Activated CD8-positive, alpha-beta memory T cell treated with anti-CD3 and anti-CD28 coated beads for 1 hour (primary cell): ENCODE measurements at places on chromosomes 5 and 9.

DNA sequence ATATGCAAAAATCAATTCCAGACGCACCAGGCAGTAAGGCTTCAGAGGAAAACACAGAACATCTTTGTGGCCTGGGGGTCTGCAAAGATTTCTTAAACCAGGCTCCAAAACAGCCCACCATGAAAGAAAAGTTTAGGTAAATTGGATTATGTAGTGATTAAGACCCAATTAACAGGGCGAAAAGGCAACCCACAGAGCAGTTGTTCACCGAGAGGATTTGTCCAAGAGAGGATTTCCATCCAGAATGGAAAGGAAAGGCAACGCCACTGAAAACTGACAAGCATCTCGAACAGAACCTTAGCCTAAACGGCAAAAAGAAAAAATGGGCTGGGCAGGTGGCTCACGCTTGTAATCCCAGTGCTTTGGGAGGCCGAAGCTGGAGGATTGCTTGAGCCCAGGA lies 37.4 kb downstream of the GLT6D1 start:
- DNase-seq: no peak

- no peak for DNase-seq
These were observed 8.6 kb downstream of the ECSCR start for GRCh38 chr5:139453683-139454567.

DNA sequence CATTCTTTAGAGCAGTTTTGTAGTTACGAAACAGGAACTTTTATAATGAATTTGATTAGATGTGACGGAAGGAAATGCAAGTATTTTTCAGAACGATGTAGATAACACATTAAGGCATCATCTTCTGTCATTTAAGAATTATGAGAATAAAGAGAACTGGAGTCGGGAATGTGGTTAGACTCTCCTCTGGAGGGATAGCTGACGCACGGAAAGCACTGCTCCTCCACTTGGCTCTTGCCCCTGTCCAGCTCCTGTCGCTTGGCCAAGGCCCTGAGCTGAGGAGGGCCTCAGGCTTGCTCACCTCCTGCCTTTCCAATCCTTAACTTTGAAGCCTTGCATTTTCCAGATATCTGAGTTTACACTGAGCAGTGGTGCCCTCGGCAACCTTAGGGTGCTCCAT lies 60.5 kb downstream of the MAP1B start:
- DNase-seq: no peak

GRCh38 chr5:115977096-115977495 lies 14.8 kb downstream of the LVRN start:
- DNase-seq: no peak

- DNase-seq: no peak
These were observed 70.1 kb downstream of the PCSK5 start for GRCh38 chr9:75960551-75960950.

GRCh38 chr5:79795764-79796398 lies 106.2 kb downstream of the CMYA5 start:
- DNase-seq: no peak

GRCh38 chr5:97452646-97453045 lies 269.6 kb upstream of the RIOK2 start:
- DNase-seq: no peak

DNA sequence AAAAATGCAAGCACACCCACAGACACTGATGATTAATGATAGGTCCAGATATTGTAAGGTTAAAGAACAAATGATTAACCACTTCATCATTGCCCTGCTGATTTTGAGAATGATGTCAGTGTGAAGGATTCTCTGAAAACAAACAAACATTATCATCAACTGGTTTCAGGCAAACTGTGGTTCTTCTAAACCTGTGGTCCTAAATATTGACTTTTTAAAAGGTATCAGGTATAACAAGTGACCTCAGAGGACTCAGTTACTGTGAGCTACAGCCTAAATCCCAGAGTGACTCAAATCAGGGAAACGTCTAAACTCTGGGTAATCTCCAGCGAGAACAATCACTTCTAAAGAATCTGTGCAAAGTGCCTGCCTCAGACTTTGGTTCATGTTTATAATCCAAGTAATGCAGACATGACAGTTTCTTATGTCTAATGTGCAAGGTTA lies 172.3 kb upstream of the CDH6 start:
- DNase-seq: no peak

DNA sequence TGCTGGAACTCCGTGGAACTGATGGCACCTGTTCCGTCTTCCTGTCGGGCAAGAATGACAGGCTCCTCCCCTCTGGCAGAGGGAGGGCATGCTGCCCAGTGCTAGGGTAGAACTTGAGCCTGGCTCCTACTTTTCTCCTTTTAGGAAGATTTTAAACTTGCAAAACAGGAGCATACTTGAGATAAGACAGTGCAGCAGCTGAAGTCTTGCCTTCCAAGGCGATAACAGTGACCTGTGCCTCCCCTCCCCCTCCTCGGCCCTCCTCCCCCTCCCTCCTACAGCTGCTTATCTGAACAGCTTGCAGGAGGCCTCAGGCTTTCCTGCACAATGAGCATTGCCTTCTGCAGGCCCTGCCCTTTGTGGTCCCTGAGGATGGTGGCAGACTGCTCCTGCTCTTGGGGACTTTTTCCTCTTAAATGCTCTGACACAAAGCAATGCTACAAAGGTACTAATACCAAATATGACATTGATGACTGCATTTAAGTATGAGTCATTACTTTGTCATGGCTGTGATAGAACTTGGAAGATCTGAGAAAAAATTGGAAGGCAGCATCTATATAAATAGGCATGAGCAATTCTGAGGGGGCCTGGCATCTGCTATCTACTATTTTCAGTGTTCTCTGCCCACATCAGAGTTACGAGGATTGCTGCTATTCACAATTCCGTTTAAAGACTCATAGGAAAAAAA lies 2.0 kb downstream of the GADD45G start:
- DNase-seq: no peak

DNA sequence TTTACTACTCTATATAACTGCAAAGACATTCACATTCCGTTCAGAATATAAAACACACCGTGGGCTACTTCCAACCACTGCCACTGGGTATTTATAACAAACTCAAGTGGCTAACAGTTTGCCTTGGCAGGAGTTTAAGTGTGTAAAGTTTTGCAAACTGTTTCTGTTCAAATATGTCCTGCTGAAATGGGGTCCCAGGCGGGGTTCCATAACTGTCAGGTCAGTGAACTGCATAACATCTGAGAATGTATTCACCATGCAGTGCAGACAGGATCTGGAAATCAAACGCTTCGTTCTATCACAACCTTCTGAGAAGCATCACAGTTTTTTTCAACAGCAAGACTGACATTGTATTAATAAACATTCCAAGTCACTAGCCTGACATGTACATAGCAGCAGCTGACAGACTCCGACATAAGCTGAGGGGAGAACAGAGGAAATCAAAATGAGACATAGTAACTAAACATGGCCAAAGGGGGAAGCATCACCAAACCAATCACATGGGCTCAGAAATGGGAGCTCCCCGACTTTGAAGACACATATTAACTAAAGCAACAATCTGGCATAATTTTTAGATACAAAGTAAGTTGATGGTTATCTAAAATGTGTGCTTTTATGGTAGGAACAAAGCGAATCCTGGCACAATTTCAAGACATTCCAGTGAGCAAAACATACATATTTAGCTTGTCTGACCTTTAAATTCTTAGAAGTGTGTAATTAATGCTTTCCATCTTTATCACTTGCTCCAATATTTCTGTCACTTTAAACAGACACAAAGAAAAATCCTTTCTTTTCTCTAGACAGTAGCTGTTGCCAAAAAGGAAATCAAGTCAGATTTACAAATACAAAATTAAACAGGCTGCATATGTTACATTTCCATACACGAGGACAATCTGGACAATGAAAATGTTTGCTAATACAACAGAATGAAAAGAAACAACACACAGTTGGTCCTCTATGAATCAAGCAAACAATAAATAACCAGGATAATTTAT lies 156.8 kb downstream of the MAPKAP1 start:
- DNase-seq: no peak

DNA sequence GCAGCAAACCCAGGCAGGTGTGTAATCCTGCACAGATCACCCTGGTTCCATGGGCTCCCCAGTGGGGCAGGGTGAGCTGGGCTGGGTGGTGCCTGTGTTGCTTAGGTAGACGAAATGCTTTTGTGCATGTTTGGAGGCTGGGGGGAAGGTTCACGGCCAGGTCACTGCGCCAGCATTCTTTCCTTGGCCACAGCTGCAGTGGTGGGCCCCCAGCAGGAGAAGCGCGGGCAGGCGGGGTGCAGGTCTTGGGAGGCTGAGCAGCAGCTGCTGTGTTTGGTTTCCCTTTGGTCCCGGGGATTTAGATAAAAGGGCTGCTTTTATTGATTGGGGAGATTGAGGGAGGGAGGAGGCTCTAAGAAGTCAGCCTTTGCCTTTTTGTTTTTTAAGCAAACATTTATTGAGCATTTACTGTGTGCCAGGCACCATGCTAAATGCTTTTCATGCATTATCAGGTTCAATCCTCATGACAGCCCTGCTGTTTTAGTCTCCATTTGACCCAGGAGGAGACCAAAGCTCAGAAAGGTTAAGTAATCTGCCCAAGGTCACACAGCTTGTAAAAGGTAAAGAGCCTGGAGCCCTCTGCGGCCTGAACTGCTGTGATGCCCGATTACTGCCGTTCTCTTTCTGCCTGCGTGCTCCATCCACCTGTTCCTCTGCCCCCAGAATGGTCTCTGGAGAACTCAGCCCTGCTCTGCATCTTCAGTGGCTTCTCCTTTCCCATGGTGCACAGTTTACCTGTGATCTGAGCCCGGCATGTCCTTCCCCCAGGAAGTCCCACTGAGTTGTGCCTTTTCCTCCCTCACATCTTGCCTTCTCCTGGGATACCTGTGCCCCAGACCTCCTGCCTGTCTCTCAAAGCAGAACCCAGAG lies 94.4 kb downstream of the MACROH2A1 start:
- no peak for DNase-seq

DNA sequence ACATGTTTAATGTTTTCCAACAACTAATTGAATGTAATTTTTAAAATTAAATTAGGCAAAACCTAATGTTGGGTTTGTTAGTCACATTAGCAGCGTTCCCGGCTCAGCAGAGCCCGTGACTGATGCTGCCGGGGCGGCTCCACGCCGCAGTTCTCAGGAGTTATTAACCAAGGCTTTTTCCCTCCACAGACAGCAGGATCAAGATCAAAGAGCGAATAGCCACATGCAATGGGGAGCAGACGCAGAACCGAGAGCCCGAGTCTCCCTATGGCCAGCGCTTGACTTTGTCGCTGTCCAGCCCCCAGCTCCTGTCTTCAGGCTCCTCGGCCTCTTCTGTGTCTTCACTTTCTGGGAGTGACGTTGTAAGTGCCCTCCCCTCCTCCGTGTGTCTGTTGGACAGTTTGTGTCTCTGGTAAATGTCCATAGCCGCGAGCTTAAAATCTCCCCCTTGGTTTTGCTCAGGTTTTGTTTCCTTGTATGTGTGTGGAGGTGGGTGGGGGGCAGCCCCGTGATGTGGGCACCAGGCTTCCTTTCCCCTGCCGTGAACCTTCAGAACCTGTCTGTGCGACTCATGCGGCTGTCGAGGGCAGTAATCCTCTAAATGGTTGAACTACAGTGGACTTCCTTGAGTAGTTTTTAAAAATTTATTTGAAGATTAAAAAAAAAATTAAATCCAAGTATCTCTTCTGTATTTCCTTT lies 37.1 kb downstream of the TENT4A start:
- no peak for DNase-seq

DNA sequence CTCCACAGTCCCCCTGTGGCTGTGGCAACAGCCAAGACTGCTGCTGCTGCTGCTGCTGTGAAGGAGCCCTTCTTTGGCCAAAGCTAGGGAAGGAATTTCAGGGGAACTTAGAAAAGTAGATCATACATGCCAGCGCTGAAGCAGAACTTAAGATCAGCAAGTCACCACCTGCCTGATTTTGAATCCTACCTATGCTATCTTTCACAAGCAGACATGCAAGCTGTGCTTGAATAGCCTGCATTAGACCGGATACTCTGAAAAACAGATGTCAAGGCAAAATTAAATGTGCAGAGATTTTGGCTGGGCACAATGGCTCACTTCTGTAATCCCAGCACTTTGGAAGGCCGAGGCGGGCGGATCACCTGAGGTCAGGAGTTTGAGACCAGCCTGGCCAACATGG lies 99.3 kb upstream of the ZNF366 start:
- no peak for DNase-seq

DNA sequence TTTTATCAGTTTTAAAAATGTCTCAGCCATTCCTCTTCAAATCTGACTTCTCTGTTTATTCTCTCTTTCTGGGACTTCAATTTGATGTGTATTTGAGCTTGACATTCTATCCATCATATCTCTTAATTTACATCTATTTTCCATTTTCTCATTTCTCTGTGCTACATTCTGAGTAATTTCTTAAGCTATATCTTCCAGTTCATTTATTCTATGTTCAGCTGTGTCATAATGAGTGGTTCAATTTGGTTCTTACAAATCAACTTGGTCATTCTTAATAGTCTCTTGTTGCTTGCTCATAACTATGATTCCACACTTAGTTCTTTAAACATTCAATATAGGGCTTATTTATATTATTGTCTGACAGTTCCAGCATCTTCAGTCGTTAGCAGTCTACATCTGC lies 16.9 kb downstream of the CKMT2 start:
- DNase-seq: no peak

- no peak for DNase-seq
These were observed 42.4 kb downstream of the RHOBTB3 start for GRCh38 chr5:95773335-95774059.
